ENCODE measurements at places on chromosomes 5 and 9.

DNA sequence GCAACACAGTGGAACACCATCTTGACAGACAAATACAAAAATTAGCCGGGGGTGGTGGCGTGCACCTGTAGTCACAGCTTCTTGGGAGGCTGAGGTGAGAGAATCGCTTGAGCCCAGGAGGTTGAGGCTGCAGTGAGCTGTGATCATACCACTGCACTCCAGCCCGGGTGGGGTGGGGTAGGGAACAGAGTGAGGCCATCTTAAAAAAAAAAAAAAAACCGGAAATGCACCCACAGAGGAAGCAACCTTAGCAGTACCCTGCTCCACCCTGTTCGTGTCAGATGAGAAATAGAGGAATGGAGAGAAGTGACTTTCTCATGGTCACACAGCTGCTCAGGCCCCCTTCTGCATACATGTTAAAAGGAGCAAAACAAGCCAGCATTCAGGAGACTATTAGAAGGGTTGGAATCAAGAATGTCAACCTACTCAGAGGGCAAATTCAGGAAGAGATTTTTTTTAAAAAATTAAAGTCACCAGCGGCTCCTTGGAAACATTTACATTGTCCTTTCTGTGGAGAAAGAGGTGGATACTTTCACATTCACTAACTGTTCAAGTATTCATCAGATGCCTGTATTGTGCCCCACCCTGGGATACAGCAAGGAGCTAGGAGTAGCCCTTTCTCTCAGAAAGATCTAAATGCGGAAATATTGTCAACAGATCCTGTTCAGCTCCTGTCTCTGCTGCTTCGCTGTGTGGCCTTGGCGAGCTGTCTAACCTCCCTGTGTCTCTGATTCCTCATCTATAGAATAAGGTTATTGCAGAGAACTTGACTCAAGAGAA, 41.0 kb downstream of the CYFIP2 start:
- no peak for DNase-seq

GRCh38 chr5:121962958-121963357, 1.2 kb downstream of the SRFBP1 start:
- no peak for DNase-seq

- no peak for DNase-seq
Measured at GRCh38 chr9:120331913-120332312, 248.1 kb downstream of the CDK5RAP2 start.

DNA sequence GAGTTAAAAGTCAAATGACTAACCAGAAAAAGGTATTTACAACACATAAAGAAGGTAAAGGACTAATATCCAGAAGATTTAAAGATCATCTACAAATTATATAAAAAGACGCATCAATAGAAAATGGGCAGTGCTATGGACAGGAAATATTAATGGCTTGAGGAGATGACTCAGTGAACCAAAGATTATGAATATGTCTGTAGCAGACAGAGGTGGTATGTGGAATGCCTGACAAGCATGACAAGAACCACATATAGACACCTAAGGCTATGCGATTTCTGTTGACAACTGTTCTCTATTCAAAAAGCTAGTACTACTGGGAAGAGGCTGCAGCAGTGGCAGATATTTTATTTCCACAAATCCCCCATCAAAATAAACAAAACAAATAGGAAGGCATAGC, 177.0 kb upstream of the SH3GL2 start:
- DNase-seq = no peak

DNA sequence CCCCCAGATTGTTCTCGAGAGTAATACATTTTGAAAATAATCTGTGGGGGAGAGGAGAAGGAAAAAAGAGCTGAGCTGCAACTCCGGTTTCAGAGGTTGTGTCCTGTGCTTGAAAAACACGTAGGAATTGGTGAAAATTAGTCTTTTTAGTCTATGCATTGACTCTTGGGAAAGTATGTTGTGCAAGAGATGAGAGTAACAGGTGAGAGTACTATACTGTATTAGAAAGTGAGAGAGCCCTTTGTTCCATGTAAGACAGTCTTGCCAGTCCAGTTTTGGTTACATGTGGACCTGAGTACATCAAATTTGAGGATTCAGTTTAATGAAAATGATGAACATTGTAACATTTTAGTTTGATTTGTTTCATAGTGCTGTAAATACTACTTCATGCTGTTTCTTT, 27.8 kb downstream of the ERBIN start:
- no peak for DNase-seq

GRCh38 chr5:97355775-97356174, 172.7 kb upstream of the RIOK2 start:
- no peak for DNase-seq

GRCh38 chr9:27591093-27591492, 17.8 kb upstream of the C9orf72 start:
- DNase-seq = no peak

All from GDM1 (cell line).